Karpas-422 (cell line): ENCODE measurements at places on chromosomes 2 and 18. TPM values are rescaled to one million over a fixed set of nuclear protein-coding genes. Genes with fewer than 3 reads are reported as not detected.

- peaks cover 15% of the 10 kb centered on the region for H3K4me1 ChIP-seq
- H3K36me3 ChIP-seq, result no peaks in the 10 kb centered on the region
- H3K4me3 ChIP-seq, result no peak overlapping the region
Observed at GRCh38 chr2:69784228-69784627, 42.3 kb downstream of the ANXA4 start.

The ARHGAP28 gene
- total RNA-seq, result not detected in 2 replicates

GRCh38 chr18:3655254-3656050, 205.5 kb downstream of the TGIF1 start:
- peaks cover 2% of the 10 kb centered on the region; the same call in 1 of the 2 replicates for H3K4me1 ChIP-seq
- no peaks in the 10 kb centered on the region for H3K27me3 ChIP-seq
- no peaks in the 10 kb centered on the region for H3K36me3 ChIP-seq
- H3K4me3 ChIP-seq, result no peak overlapping the region

The MERTK gene
- not detected in 2 replicates for total RNA-seq
